ENCODE measurements at places on chromosomes 12 and 14.

DNA sequence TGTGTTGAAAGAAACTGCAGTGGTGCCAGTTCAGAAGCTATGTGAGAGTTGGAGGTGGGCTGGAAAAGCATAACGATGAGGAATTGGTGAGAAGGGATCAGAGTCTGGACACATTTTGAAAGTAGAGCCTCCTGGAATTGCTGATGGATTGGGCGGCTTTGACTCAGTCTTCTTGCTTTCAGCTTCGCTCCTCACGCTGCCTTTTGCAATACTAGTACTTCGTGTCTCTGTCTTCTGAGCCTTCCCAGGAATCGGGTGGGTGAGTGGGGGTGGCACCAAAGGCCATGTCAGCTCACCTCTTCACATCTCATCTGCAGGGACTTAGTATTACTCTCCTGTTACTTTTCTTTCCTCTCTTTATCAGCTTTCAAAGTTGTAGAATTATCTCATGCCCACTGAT is 101.6 kb upstream of the RFX4 start:
- DNase-seq: no peak

DNA sequence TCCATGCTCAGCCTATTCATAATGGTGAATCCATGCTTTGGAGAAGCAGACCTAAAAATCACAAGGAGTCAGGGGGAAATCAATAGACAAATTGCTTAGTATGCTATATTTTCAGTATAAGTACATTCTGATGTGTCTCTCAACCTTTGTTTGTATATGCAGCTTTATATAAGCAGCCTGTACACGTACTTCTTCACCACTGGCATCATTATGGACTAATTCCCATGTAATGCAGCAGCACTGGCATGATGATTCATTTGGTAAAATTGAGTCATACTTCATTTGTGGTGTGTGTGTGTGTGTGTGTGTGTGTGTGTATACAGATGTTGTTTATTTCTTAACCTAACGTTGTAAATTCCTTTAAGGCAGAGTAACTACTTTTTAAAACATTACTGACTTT is 10.9 kb downstream of the DCP1B start:
- DNase-seq: no peak

- DNase-seq: no peak
Observed at GRCh38 chr12:56596815-56597214, 33.3 kb downstream of the BAZ2A start.

DNA sequence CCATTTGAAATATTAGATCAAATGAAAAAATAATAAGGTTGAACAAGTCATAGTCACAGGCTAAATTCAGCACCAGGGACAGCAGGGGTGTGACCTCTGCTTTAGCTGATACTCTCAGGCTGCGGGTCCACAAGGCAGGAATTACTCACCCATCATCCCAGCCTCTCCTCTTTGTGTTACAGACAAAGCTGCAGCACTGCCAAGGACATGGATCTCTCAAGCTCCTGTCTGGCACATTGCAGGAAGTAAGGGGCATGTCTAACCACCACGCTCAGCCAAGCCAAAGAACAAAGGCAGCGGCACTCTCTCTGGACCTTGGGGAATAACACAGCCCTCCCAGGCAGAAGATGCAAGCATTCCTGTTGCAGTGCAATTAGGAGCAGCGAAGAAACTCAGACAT is 783.8 kb downstream of the VRK1 start:
- no peak for DNase-seq

GRCh38 chr12:121534495-121535148 is 46.2 kb downstream of the KDM2B start:
- DNase-seq: peak; percentile 23

- DNase-seq: no peak
Observed at GRCh38 chr14:64979336-64980074, 7.2 kb upstream of the FNTB start.

DNA sequence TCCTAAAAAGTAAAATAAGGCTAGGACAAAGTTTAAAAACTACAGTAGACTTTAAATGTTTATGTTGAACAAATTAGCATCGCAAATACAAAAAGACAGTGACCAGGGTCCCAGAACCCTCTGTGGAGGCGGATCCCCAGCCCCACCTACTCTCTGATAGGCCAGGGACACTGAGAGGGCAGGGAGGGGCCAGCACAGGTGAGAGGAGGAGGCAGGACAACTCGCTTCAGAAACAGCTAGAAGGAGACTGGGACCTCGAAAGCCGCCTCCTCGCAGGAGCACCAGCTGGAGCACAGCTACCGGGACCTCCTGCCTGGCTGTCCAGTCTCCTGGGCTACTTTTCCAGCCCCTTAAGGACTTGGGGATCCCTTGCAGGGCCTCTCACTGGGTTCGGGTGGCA is 992 bp downstream of the DNAH10 start:
- DNase-seq: no peak

DNA sequence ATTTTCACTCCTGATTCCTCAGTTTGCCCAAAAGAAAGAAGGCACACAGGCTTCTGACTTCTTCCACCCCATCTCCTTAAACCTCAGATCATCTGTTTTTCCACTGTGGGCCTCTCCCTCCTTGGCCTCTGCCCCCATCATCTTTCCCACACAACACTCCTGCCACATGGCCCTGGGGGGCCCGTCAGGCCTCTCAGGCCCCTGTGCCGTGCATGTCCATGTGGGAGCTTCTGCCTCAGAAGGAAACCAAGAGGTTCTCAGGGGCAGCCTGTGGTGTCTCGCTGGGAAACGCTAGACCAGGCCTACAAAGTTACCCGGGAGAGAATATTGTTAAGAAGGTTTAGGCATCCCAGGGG is 8.0 kb downstream of the KLHL33 start:
- no peak for DNase-seq

DNA sequence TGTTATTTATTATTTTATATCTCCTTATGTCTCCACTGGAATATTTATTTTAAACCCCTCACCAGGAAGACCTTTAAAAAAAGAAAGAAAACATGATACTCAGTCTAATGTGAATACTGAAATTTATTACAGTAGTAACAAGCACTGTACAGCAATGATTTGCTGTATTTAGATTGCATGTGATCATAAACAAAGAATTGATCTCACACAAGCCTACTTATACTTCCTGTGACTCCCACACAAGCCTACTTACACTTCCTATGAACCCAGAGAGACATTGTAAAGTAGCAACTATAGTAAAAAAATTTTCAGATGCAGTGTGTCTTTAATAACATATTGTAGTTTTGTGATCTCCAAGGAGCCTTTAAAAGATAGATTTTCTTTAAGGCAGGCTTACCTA is 142.7 kb upstream of the SYT1 start:
- DNase-seq: no peak

DNA sequence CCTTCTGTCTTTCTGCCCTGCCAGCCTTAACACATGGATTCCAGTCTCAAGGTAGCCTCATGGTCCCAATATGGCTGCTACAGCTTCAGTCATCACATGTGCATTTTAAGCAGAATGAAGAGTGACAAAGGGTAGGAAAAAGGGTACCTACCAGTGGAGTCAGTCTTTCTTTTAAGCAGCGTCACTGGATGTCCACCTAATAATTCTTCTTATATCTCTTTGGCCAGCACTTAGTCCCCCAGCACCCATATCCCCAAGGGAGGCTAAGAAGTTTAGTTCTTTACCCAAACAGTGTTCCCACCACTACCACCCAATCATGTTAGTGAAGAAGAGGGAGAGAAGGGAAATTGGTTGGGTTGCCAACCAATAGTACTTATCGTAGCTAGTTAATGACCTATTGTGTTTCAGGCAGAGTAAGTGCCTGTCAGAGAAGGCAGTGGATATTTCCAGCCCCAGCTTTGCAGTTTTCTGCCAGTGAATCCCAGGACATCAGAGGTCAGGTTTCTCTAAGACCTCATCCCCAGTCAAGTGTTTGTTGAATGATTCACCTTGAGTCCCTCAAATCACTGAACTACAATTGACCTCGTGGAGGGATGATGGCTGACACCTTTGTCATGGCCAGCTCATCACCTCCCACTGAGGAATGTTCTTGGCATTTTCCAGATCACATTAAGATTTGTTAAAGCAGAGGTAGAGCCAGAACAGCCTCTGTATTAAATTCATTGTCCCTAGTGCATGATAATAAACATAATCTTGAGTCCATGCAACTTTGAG is 250.9 kb upstream of the CRY1 start:
- no peak for DNase-seq

Measured in stimulated activated CD4-positive, alpha-beta T cell treated with anti-CD3 and anti-CD28 coated beads, TNF-alpha, amount 100 ng/mL, for 4 hours (primary cell).